Cardiac muscle cell (in vitro differentiated cells and primary cell): ENCODE measurements at places on chromosomes 3 and 15. TPM values are rescaled to one million over a fixed set of nuclear protein-coding genes. Genes with fewer than 3 reads are reported as not detected.

Gene CRABP1
- total RNA-seq: 12.8 and 28.2 TPM in 2 replicates

Gene EID1
- 355 and 409 TPM in 2 replicates for total RNA-seq

Gene SLCO3A1
- 25.2 and 35.5 TPM in 2 replicates for total RNA-seq

Gene SERINC4
- 0.21 and 0.71 TPM in 2 replicates for total RNA-seq

Gene WDR72
- 4.2 and 4.5 TPM in 2 replicates for total RNA-seq

Gene ZNF660
- 5.8 and 7.1 TPM in 2 replicates for total RNA-seq

Gene CTXN2
- not detected in 2 replicates for total RNA-seq

Gene C3orf33
- total RNA-seq: 4.5 and 5.5 TPM in 2 replicates

Gene TMC3
- 0.21 and 0.32 TPM in 2 replicates for total RNA-seq

Gene MEX3B
- total RNA-seq: 12.4 and 12.7 TPM in 2 replicates

Gene PTH1R
- total RNA-seq: 101 and 121 TPM in 2 replicates

- H3K27me3 ChIP-seq: no peaks in the 10 kb centered on the region
- H3K4me3 ChIP-seq: no peak overlapping the region
- no peaks in the 10 kb centered on the region for H3K4me1 ChIP-seq
- no peak overlapping the region for H3K27ac ChIP-seq
- no peaks in the 10 kb centered on the region for H3K36me3 ChIP-seq
These were observed 23.3 kb downstream of the CFAP161 start for GRCh38 chr15:81157195-81157938.

GRCh38 chr3:196444500-196444894, 12.3 kb upstream of the UBXN7 start:
- H3K27me3 ChIP-seq: no peaks in the 10 kb centered on the region
- H3K27ac ChIP-seq: no peak overlapping the region
- H3K36me3 ChIP-seq: no peaks in the 10 kb centered on the region
- no peak for DNase-seq

GRCh38 chr15:100248236-100248635, 93.5 kb downstream of the ADAMTS17 start:
- H3K27ac ChIP-seq: no peak overlapping the region
- no peaks in the 10 kb centered on the region for H3K36me3 ChIP-seq
- H3K4me3 ChIP-seq: no peak overlapping the region

DNA sequence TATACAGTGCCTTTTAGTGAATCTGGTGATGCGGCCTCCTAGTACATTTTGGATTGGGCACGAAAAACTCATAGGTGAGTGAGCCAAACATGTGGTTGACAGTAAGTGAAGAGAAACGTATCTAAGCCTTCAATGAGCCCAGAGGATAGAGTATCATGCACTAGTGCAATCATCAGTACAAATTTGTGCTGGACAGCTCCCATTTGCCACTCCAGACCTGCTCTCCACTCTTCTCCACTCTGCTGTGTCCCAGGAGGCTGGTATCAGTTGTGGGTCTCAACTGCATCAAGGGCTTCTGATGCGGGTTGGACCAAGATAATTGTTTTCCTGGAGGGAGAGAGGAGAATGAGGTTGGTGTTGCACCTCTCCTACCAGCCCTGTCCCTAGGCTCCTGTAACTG, 9.1 kb upstream of the RASGRF1 start:
- DNase-seq: no peak
- H3K27me3 ChIP-seq: peaks cover 83% of the 10 kb centered on the region
- H3K4me1 ChIP-seq: no peaks in the 10 kb centered on the region

- no peak overlapping the region for H3K27ac ChIP-seq
- peaks cover 8% of the 10 kb centered on the region for H3K4me1 ChIP-seq
- H3K27me3 ChIP-seq: no peaks in the 10 kb centered on the region
- no peak overlapping the region for H3K4me3 ChIP-seq
These were observed 361.8 kb downstream of the FGF12 start for GRCh38 chr3:192365571-192365970.

GRCh38 chr3:100120012-100120411, 5.7 kb upstream of the FILIP1L start:
- H3K27me3 ChIP-seq: no peaks in the 10 kb centered on the region
- DNase-seq: no peak
- H3K36me3 ChIP-seq: no peaks in the 10 kb centered on the region
- no peak overlapping the region for H3K4me3 ChIP-seq
- no peak overlapping the region for H3K27ac ChIP-seq

DNA sequence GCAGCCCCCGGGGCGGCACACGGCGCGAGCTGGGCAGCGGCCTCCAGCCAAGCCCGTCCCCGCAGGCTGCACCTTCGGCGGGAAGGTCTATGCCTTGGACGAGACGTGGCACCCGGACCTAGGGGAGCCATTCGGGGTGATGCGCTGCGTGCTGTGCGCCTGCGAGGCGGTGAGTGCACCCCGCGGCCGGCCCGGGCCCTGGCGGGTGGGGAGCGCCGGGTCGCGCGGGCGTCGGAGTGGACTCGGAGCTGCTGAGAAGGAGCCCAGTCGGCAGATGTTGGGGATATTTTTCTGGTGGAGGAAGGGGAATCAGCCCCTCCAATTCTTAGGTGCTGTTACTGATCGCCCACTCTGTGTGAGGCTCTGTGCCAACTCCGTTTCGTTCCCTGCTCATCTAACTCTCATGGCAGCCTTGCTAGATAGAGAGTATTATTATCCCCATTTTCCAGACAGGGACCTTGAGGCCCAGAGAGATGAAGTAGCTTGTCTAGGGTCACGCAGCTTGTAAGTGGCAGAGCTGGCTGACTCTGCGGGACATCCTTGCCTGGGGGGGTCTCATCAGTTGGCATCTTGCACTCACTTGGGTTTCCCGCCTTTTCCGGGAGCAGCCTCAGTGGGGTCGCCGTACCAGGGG, 890 bp downstream of the CHRD start:
- peaks cover 14% of the 10 kb centered on the region for H3K27me3 ChIP-seq
- H3K4me3 ChIP-seq: peak overlapping the region; percentile 61
- no peak overlapping the region for H3K27ac ChIP-seq
- H3K36me3 ChIP-seq: no peaks in the 10 kb centered on the region

GRCh38 chr15:72796515-72797337, 13.2 kb upstream of the ADPGK start:
- no peaks in the 10 kb centered on the region for H3K36me3 ChIP-seq
- H3K27me3 ChIP-seq: no peaks in the 10 kb centered on the region
- peak overlapping the region; percentile 36 for H3K4me3 ChIP-seq
- H3K27ac ChIP-seq: no peak overlapping the region

GRCh38 chr15:45993072-45993471, 358.2 kb downstream of the SQOR start:
- H3K4me1 ChIP-seq: no peaks in the 10 kb centered on the region
- no peaks in the 10 kb centered on the region for H3K27me3 ChIP-seq
- DNase-seq: no peak
- no peaks in the 10 kb centered on the region for H3K36me3 ChIP-seq
- H3K27ac ChIP-seq: no peak overlapping the region
- H3K4me3 ChIP-seq: no peak overlapping the region

GRCh38 chr15:45048794-45049631, 26.0 kb downstream of the SORD start:
- H3K4me1 ChIP-seq: no peaks in the 10 kb centered on the region
- H3K27me3 ChIP-seq: no peaks in the 10 kb centered on the region
- H3K4me3 ChIP-seq: no peak overlapping the region
- peak overlapping the region; percentile 42 for H3K27ac ChIP-seq

DNA sequence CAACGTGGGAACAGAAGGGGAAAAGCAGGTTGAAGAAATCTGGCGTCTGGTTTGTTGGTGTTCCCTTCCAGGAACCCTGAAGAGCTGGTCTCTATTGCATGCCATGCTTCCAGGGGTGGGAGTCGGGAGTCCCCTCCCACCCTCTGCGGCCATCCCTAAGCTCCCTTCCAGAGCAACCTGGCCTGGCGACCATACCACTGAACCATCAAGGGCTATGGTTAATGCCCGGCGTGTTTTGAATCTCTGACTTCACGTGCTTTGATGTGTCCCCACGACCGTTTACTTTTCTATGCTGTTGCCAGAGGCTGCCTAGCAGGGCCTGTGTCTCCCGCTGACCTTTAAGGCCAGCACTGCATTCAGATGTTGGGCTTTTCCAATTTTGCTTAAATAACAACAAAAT, 696 bp upstream of the SNRK start:
- H3K27ac ChIP-seq: no peak overlapping the region
- DNase-seq: no peak
- no peaks in the 10 kb centered on the region for H3K36me3 ChIP-seq
- H3K4me1 ChIP-seq: peaks cover 4% of the 10 kb centered on the region

GRCh38 chr3:122415104-122415744, 638 bp downstream of the WDR5B start:
- H3K27ac ChIP-seq: peak overlapping the region; percentile 93
- no peaks in the 10 kb centered on the region for H3K27me3 ChIP-seq
- peak; percentile 57 for DNase-seq
- H3K36me3 ChIP-seq: peaks cover 20% of the 10 kb centered on the region

DNA sequence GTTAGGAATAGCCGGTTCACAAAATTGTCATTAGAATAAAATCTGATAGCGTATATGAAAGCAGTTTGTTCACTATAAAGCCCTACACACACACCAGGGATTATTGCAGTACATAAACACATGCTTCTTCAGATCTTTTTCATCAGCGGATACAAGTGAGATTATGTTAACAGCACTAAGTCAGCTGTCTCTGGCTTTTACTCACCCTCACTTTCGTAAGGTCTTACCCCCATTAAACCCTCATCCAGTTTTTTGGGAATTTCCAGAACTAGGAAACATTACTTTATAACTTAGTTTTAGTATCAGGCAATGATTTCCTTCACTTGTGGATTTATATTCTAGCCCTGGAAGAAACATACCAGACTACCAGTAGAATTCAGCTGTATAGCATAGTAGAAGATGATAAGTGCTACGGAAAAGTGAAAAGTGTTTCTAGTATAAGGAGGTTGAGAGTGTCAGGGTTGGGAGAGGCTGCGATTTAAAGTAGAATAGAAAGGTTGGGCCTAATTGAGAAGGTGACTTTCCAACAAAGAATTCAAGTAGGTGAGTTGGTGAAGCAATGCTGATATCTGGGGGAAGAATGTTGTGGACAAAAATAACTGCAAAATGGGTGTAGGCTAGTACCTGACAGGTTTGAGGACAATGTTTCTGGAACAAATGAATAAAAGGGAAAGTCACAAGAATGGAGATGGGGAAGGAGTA, 22.7 kb downstream of the TMEM207 start:
- no peaks in the 10 kb centered on the region for H3K27me3 ChIP-seq
- H3K27ac ChIP-seq: no peak overlapping the region
- H3K36me3 ChIP-seq: no peaks in the 10 kb centered on the region
- no peak overlapping the region for H3K4me3 ChIP-seq

GRCh38 chr3:146148468-146148931, 12.5 kb downstream of the PLOD2 start:
- no peak overlapping the region for H3K4me3 ChIP-seq
- H3K4me1 ChIP-seq: peaks cover 65% of the 10 kb centered on the region
- H3K27me3 ChIP-seq: no peaks in the 10 kb centered on the region
- peaks cover 3% of the 10 kb centered on the region for H3K36me3 ChIP-seq

DNA sequence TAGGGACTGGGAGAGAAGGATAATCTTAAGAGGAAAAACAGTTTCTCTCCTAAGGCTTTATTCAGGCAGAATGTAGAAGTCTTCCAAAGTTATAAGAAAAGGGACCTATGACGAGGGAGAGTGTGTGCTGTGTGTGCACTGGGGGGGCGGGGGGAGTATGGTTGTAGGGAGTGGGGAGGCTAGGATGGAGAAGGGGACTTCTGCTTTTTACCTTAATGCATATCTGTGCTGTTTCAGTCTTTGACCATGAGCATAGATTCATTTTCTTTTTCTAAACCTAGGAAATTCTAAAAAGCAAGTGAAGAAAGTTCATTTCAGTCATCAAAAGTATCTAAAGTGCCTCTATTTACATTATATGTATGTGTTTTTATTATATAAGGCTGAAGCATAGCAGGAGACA, 52.6 kb upstream of the RASA2 start:
- H3K27me3 ChIP-seq: no peaks in the 10 kb centered on the region
- DNase-seq: no peak
- peaks cover 42% of the 10 kb centered on the region for H3K4me1 ChIP-seq
- H3K36me3 ChIP-seq: no peaks in the 10 kb centered on the region
- no peak overlapping the region for H3K4me3 ChIP-seq
- H3K27ac ChIP-seq: no peak overlapping the region

GRCh38 chr3:114344492-114344891, 50.7 kb downstream of the TIGIT start:
- H3K4me3 ChIP-seq: no peak overlapping the region
- no peaks in the 10 kb centered on the region for H3K27me3 ChIP-seq
- no peak overlapping the region for H3K27ac ChIP-seq

- no peaks in the 10 kb centered on the region for H3K27me3 ChIP-seq
- no peaks in the 10 kb centered on the region for H3K4me1 ChIP-seq
- no peak for DNase-seq
- H3K36me3 ChIP-seq: no peaks in the 10 kb centered on the region
- no peak overlapping the region for H3K4me3 ChIP-seq
- H3K27ac ChIP-seq: no peak overlapping the region
These were observed 177.9 kb downstream of the APBA2 start for GRCh38 chr15:29063646-29064045.

DNA sequence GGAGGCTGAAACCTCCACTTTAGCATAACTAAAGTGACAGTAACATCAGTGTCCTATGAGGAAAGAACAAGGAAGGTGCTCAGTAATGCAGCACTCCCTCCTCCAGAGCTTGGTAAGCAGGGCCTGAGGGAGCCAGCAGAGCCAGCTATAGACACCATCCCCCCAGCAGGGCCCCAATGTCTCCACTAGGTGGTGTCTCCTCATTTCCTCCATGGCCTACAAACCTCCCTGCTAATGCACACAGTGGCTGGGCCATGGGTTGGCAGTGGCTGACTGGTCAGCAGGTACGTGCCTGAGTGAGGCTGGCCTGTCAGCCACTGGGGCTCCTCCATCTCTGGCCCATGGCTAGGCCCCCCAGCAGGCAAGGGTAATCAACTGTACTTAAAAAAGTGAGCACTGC, 13.6 kb downstream of the MRPS25 start:
- peaks cover 5% of the 10 kb centered on the region for H3K4me1 ChIP-seq
- peak; percentile 62 for DNase-seq
- H3K27ac ChIP-seq: no peak overlapping the region
- no peak overlapping the region for H3K4me3 ChIP-seq

DNA sequence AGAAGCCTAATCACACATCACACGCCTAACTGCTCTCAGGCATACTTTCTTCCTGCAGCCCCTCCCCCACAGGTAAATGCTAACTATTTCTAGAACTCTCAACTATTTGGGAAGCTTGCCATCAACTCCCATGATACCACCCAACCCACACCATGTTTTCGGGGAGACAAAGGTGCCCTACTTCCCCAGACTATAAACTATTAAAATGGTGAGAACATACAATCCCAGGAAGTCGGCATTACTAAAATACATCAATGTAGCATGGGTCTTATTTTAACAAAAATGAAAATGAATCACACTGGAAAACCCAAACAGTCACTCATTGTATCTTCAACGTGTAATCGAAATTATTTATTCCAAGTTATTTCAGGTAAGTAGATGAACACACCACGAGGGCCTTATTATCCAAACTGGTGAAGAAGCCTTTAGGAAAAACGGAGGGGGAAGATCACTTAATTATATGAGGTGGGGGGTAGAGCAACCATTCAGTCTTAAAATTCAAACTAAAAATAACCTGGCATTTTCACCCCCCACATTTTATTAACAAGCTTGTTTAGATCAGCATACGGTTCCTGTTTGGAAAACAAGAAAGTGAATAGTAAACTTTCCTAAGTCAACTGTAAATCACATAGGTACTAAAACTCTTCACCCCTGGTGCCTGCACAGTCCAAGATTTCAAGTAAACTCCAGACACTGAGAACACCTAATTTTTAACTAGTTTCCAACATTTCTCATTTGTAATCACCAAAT, 1.9 kb downstream of the TBL1XR1 start:
- no peaks in the 10 kb centered on the region for H3K27me3 ChIP-seq
- H3K27ac ChIP-seq: peak overlapping the region; percentile 98
- peak; percentile 61 for DNase-seq
- H3K4me1 ChIP-seq: peaks cover 21% of the 10 kb centered on the region
- no peaks in the 10 kb centered on the region for H3K36me3 ChIP-seq
